ENCODE measurements at places on chromosomes 2 and 18.

GRCh38 chr2:38415728-38416291 lies 38.7 kb upstream of the ATL2 start:
- DNase-seq, result no peak

DNA sequence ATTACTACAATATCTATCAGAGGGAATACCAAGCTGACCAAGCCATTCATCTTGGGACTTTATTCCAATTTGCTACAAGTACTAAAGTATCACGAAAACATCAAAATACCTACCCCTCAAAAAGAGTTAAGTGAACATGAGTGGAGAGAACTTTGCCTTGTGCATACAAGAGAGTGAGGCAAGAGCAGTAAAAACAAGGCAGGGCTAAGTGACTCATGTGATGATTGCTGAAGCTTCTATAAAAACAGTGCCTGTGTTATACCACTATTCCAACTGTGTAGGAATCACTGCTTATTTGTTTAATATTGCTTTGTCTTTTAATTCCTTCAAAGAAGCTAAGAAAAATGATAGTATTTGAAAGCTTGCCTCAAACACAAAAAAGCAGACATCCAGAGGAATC lies 61.2 kb downstream of the FARSB start:
- DNase-seq, result peak; percentile 43

GRCh38 chr2:20400306-20400705 lies 46.6 kb upstream of the RHOB start:
- no peak for DNase-seq

DNA sequence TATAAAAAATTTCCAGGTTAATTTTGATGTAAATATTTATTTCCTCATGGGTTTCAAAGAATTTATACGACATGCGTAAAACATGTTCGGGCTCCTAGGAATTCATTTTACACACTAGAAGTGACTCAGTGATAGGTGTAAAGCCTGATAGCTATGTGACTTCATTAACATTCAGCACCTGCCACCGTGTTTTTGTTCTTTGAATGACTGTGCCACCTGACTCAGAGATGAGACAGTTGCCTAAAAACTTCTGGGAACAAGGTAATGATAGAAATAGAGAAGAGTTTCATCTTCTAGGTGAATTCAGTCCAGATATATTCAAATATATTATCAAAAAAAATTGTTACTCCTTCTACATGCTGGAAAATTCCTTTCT lies 10.0 kb downstream of the IL1R2 start:
- no peak for DNase-seq

Data from fibroblast of skin of right quadriceps (primary cell).